ENCODE measurements at places on chromosomes 1 and 21.

DNA sequence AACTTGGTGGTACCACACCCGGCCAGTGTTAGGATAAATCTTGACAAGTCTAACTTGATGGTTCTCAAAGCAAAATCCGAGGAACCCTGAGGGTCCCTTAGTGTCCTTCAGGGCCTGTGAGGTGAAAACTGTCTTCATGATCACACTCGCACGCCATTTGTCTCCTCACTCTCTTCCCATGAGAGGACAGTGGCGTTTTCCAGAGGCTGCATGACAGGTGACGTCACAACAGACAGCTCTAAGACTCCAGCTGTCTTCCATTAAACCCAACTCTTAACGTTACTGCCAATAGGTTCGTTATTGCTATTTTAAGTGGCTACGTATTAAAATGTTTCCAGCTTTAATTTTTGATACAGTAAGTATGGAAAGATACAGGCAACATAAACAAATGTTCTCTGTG is 13.8 kb downstream of the CFAP74 start:
- DNase-seq: no peak

DNA sequence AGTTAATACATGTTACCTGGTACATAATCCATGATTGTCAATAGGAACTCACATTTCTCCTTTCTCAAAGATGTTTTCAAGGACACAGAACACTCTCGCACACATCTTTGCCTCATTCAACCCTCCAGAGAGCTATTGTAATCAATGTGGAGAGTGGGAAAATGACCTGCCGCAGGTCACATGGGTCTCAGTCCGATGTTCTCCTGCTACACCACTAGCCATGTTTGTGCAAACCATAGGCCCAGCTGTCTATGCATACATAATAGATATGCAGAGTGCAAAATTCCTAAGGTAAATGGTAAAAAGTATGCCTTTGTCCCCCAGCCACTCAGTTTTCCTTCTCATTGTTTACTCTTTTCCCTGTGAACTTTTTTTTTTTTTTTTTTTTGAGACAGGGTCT is 89.2 kb downstream of the ADSS2 start:
- no peak for DNase-seq

- no peak for DNase-seq
Observed at GRCh38 chr1:93033029-93033428, 46.1 kb upstream of the MTF2 start.

GRCh38 chr1:57644667-57645066 is 220.8 kb upstream of the DAB1 start:
- no peak for DNase-seq

DNA sequence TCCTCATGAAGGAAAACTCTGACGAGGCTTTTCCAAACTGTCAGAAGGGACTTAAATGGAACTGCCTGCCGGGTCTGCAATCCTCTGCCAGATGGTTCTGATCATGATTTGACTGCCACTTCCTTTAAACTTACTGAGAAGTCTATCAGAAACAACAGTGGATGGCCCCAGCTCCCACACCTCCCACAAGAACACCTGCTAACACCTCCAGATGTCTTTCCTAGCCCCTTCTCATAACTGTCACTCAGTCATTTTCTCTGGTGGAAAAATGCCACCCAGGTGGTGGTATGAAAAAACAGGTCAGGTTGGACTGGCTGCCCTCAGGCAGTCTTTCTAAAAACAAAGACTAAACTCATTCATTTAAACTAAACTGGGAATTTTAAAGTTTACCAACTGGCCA is 66.7 kb upstream of the ABCD3 start:
- DNase-seq: no peak

DNA sequence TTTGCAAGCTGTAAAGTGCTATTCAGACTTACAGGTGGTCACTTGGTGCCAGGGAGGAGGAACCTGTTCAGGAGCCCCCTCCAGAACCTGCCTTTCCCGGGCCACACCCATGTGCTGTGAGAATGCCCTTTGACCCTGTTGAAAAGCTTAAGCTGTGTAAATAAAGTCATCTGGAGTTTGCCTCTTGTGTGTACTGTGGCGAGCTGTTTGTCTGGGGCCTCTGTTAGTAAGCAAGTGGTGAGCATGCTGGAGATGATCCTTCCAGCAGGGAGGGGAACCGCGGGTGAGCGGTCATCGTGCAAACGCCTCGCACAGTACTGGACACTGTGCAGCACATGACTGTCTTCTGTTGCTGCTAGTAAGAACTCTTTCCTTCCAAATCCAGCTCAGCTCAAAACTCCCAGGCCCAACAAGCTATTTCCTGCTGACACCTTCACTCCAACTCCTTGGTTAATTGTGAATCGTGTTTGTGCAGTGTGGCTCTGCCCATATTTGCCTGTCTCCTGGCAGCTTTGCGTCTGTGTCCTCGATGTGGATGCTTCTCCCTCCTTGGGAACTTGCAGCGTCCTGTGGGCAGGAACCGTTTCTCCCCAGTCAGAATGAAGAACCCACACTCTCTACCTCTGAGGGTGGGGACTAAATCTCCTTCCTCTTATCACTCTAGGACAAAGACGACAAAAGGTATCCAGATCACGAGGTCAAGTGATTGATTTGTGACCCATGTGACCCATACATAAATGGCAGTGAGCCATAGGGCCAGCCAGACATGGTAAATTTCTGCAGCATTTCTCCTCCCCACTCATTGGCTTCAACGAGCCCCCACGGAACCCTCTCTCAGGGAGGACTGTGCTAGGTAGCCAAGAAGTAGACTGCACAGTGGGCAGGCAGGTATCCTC is 13.9 kb upstream of the BTG2 start:
- no peak for DNase-seq

GRCh38 chr1:98870959-98871903 is 133.4 kb downstream of the PLPPR5 start:
- DNase-seq: peak; percentile 1

DNA sequence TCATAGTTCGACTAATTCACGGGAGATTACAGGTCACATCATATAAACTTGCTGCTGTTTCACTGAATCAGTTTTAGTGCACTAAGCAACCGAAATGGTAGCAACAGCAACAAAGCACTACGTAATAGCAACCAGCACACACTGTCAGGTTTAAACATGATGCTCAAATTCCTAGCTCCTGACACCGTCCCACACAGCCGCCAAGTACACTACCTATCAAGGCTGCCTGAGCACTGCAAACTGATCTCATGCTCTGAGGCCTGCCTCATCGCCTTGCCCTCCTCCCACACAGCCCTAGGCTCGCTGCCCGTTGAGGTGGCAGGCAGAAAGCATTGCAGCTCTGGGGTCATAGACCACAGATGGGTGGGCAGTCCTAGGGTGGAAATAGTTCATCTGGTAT is 12.4 kb downstream of the LAMC2 start:
- no peak for DNase-seq

DNA sequence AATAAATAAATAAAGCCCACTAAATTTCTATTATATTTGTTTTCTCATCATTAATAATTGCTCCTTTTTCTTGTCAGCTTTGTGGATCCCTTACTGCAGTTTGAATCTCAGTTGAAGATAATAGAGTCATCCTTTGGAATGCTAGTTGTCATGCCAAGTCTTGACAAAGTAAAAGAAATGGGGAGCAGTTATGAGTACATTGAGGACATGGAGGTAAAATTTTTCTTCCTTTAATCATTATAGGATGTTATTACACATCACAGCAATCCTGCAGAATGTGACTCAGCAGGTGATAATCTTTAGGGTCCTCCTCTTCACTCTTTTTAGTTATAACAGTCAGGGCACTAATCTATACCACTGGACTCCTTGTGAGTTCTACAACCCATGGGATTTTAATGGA is 24.1 kb downstream of the MROH9 start:
- peak; percentile 72 for DNase-seq

DNA sequence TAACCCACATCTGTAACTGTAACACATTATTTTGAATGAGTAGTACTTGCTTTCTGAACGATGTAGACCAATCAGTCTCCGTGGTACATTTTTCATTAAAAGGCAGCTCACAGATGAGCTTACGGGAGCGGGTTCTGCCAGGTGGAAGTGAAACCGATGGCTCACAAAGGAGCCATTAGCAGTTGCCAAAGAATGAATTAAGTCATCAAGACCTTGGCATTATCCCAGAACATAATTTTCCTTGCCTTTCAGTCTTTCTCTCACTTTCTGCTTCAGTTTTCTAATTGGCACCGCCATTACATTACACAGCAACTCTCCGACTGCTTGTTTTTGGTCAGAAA is 33.5 kb upstream of the UTS2 start:
- DNase-seq: no peak

DNA sequence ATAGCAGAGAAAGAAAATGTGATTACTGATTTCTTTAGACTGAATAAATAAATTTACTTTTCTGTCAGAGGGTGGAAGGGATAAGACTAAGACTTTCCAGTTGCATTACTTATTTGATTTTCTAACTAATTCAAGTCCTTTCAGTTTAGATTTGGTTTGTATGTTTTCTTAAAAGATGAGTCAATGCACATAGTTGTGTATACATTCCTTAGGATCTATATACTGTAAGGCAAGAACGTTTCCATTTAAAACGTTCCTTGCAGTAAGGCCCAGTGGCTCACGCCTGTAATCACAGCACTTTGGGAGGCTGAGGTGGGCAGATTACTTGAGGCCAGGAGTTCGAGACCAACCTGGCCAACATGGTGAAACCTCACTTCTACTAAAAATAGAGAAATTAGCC is 14.5 kb upstream of the SERTAD4 start:
- no peak for DNase-seq

- DNase-seq: no peak
Observed at GRCh38 chr1:23593042-23593521, 33.8 kb upstream of the ID3 start.

GRCh38 chr1:74245168-74245772 is 10.1 kb downstream of the TNNI3K start:
- DNase-seq: no peak

DNA sequence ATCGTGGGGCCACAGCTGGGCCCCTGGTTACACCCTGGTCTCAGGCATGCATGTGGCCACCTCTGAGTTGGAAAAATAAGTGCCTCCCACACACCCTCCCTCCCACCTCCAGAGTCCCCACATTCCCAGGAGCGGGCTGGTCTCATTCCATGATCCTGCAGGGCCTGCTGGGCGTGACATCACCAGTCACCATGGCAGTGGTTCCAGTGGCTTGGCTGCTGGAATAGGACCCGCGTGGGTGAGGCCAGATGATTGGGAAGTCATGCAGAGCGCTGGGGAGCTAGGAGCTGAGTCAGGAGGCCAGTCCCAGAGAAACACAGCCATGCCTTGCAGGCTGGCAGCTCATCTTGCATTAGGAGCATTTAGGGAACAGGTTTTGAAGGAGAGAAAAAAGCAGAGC is 125.4 kb upstream of the TMEM51 start:
- DNase-seq: peak; percentile 79

GRCh38 chr1:71657891-71658679 is 577.2 kb upstream of the ZRANB2 start:
- DNase-seq: no peak

DNA sequence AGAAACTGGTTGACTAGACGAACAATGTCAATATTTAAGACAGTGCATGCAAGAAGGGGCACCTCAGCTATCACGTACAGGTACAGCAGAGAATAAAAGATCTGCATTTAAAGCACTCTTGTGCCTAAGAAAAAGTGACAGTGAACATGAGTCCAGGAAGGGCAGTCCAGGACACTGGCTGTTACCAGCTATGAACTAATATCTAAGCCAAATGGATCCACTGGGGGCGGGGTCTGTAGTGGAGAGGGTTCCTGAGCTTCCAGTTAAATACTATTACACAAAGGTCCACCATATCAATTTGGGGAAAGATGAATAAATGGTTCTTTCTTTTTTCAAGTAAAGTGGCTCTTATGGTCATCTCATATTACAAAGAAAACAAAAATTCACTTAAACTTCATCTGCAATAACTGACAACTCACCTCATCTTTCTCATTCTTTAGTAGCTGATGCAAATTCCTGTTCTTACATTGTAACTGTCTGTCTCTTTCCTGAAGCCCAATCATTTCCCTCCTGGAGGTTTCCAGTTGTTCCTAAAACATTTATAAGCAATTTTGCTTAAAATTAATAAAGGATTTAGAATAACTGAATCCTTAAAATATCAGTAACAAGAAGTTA is 24.5 kb downstream of the SSX2IP start:
- peak; percentile 38 for DNase-seq

- peak; percentile 62 for DNase-seq
Observed at GRCh38 chr1:101366513-101367215, 129.8 kb downstream of the S1PR1 start.

Data from EL (cell line).